ENCODE measurements at places on chromosomes 6 and 20.

DNA sequence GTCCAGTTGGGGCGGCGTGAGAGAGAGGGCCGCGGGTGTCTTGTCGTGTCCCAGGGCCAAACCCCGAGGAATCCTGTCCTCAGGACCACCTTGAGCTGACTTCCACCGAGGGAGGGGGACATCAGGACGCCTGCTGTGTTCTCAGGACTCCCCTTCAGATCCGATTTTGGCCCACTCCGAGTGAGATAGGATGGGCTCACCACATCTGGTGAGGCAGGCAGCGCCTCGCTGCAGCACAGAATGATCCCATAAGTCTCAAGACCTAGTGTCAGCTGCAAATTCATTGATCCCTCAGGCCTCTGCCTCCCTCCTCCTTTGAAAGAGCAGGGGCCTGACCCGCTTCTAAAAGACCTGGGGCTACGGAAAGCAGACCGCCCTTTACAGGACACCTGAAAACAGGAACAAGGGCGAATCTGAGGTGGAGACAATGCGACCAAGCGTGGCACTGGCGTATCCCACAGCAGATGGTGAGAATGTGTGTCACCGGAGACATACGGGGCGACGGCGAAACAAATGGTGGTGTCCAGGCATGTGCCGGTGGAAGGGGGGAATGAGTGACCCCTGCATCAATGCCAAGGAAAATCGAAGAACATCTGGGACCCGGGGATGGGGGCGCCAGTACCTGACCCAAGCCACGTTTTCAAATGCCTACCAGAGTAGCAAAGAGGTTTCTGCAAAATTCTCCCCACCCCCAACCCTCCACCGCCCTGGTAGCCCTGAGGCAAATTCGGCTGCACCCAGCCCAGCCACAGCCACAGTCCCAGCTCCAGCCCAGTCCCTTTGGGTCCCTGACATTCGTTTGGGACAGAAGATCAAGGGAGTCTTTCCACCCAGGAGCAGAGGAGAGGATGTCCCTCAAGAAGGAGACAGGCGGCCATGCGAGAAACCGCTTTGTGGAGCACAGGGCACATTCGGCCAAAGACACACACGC is 162.1 kb upstream of the ZNF337 start:
- no peak for DNase-seq

- DNase-seq, result no peak
These were observed 39.2 kb downstream of the PTCHD4 start for GRCh38 chr6:48071833-48072232.

DNA sequence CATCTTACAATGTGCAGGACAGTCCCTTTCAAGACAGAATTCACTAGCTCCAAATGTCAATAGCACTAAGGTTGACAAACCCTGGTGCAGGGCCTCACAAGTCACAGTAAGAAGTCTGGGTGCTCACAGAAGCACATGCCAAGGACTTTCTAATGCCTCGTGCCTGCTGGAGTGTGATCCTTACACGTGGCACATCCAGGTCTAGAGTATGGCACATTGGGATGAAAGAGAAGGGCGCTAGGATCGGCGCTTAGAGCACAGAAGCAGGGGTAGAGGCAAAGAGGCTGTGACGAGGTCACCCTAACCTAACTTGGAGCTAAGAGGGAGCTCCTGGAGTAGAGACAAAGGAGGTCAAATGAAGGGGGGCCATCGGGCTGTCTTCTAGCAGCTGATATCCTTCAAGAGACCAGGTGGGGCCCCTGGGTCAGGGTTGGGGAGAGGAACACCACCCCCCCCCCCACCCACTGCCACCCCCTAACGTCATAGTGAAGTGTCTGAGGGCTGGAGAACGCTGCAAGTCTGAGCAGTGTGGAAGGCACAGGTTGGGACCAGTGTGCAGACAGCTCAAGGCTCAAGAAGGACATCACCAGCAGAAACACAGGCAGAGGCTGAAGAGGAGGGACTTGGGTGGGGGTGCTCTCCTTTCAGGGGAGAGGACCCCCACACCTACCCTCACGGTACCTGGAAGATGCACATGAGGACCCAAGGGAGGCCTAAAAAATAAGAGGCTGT is 97.8 kb upstream of the MRPS10 start:
- DNase-seq, result no peak

- DNase-seq, result no peak
These were observed 140.4 kb downstream of the DTNBP1 start for GRCh38 chr6:15522427-15522826.

DNA sequence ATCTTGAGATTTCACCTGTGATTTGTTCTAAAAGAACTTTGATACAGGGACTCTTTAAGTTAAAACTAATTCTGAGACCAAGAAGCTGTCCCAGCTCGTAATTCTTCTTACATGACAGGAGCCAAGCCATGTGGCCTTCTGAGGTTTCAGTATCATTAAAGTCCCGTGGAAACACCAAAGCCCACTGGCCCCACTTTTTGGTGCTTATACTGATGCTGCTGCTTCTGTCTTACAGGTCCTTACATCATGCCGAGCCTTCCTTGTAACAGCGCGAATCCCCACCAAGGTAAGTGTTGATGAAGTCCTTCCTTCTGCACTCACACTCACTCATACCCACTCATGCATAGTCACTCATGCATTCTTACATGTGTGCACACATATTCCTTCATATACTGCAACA is 140.7 kb downstream of the CARMIL1 start:
- no peak for DNase-seq
